ENCODE measurements at places on chromosomes 7 and 10.

- DNase-seq = no peak
Measured at GRCh38 chr7:4134631-4135030, 547.5 kb upstream of the FOXK1 start.

DNA sequence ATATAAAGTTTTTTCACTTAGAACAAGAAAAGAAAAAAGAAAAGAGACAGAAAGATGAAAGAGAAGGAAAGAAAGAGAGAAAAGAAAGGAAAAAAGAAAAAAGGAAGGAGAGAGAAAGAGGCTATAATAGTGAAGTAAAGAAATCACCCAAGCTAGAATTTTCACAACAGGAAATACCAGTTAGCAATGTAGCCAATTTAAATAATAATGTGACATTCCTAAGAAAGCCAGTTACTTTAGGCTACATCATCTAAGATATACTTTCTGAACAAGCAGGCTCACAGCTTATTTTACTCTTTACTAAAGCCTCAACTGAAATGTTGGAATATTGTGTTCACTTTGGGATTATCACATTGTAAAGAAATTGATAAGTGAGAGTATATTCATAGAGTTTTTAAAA, 53.6 kb downstream of the GPR37 start:
- no peak for DNase-seq

DNA sequence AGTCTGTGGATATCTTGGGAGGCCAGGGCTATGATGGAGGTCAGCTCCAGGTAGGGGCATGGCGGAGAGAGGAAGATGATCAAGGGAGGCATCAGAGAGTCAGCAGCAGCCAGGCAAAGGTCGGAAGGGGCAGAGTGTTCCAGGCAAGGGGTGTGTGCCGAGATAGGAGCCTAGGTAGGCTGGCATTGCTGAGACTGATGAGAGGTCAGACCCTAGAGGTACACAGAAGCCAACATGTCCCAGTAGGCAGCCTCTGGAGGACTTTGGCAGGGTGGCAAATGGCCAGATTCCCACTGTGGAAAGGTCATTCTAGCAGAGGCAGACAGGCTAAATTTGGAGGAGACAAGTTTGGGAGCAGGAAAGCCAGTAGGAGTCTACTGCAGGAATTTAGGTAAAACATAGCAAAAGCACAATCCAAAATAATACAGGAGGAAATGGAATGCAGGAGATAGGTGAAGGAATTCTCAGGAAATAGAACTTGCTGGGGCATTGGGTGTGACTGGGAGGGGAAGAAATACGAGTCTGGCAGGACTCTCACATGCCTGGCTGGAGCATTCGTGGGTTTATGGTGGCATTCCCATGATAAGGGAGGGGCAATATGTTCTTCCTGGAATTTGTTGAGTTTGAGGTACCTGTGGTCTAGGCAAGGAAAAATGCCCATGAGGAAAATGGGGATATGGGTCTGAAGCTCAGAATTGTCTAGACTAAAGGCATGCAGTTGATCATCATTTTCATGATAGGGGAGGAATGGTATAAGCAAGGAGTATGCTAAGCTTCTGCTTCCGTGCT, 25.7 kb downstream of the TMEM176A start:
- no peak for DNase-seq

GRCh38 chr10:17290226-17290625, 62.2 kb downstream of the VIM start:
- DNase-seq = no peak

DNA sequence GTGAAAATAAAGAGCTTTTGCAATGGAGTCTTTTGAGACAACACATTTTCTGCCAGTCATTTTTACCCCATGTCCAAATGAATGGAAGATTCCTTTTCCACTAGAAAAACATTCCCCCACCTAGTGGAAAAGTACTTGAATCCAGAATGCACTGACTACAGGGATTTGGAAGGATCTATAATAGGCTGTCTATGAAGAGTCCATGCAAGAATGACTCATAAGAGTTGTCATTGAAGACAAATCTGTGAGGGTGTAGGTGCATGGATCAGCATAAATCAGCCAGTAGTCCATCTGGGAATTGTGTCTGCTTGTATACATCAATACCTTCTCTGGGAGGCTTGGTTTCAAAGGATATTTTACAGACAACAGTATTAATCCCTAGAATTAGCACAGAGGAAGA, 32.5 kb upstream of the TRUB1 start:
- no peak for DNase-seq

DNA sequence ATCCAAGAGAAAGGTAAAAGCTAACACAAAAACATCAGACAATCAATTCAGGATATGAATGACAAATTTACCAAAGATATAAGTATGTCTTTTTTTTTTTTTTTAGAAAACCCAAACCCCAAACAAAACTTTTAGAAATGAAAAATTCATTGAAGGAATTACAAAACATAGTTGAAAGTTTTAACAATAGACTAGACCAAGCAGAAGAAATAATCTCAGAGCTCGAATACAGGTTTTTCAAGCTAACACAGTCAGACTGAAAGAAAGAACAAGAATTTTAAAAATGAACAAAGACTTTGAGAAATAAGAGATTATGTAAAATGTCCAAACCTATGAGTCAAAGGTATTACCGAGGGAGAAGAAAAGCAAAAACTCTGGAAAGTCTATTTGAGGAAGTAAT, 198.3 kb upstream of the SLC26A5 start:
- no peak for DNase-seq

GRCh38 chr10:77074104-77074624, 563.4 kb downstream of the KCNMA1 start:
- no peak for DNase-seq

DNA sequence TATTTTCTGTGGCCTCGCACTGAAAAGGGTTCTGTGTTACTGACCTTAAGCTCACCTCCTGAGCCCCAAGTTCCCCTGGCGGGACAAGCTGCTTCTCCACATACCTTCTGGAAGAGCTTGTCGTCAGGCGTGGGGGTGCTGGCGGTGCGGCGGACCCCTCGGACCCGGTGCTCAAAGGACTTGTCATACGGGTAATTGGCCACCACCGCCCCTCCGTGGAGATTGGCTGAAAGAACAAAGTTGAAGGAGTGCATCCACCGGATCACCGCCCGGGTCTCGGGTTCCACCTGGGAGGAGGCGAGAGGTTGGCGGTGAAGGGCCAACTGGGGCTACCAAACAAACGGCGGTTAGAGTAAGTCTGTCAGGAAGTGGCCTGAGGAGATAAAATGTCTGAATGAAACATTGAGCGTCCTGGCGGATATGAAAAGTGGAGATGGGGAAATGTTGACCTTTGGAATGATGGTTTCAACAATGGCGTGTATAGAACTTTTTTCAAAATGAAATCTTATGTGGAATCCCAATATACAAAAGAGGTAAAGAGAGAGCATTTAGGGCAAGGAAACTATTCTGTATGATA, 16.5 kb downstream of the CPN1 start:
- no peak for DNase-seq

- no peak for DNase-seq
Measured at GRCh38 chr7:157318015-157318706, 18.6 kb upstream of the DNAJB6 start.

DNA sequence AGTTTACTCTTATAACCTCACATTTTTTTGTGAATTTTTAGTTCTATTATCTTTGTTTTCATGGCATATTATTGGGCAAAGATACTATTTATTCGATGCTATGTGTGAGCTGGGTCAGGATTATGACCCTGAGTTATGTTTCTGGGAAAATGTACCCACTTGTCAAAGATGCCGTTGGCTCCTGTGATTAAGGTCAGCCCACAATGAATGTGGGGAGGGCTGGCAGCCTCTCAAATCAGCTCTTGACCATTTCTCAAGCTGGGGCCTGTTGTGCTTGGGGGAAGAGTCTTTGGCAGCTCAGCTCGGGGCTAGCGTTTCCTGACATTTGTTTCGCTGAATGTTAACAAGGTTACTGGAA, 97.5 kb downstream of the TCF7L2 start:
- no peak for DNase-seq

DNA sequence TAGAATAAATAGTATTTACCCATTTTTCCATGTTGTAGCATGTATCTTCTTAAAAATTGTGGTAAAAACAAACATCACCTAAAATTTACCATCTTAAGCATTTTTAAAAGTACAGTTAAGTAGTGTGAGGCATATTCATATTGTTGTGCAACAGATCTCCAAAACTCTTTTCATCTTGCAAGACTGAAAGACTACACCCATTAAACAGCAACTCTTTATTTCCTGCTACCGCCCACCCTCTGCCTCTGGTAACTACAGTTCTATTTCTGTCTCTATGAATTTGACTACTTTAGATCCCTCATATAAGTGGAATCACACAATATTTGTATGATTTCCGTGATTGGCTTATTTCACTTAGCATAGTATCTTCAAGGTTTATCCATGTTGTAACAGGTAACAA, 40.0 kb upstream of the AGBL3 start:
- DNase-seq = no peak

GRCh38 chr10:70590655-70591416, 11.7 kb downstream of the PRF1 start:
- no peak for DNase-seq

DNA sequence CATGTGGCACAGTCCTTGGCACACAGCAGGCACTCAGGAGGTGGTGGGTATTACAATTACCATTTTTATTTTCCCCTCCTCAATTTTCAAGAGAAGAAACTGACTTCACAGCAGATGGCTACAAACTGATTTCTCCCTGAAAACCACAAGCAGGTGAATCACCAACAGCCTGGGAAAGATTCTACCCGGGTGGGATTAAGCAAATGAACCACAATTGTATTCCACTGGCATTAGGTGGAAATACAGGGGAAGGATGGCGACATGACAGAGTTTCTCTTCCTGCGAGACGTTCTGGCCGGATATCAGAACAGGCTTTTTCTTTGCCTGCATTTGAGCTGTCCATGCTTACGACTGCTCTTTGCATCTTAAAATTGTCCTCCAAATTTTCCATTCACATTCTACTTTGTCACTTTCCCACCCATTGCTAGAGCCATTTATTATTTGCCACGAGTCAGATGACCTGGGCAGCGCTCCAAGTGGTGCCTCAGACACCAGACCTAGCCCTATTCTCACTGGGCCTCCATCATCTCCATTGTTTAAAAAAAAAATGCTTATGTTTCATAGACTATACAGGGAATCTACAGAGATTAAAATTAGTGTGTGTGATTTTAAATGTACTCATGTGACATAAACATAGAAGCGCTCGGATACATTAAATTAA, 4.6 kb downstream of the DENND11 start:
- no peak for DNase-seq

DNA sequence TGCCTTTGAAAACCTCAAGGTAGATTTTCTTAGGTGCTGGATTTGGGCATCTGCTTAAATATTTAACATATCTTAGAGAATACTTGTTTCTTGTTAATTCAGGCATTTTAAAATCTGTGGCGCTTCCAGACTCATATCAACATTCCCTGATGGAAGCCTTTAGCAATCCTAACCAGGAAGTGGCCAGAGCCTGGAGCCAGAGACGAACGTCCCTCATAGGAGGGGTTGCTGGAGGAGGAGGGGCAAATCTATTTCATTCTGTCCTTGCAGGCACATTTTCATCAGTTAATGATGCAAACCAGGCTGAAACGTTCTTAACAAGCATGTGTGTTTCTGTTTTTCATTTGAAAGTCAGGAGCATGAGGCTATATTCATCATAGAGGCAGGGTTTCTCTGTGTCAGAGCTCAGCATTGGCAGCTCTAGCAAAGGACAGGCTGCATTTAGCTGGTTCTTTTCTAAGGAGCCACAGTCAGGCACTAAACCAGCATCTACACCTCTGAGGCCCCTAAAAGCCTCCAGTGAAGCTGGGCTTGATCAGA, 17.8 kb upstream of the IFIT2 start:
- no peak for DNase-seq

DNA sequence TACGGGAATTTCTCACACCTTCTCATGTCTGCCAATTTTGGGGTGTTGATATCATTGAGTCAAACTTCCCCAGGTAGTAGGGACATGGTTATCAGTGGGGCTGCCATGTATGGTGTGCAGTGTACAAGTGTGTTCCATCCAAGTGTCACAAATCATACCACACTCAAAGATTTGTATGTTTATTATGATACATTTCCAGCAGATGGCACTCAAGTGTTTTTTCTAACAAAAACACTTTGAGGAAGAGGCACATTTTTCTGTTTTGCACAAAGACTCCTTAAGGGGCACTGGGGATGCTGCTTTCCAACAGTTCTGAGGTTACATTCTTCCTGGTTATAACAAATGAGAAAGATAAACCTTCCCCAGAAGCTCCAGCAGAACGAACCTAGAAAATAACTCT, 414.5 kb downstream of the REEP3 start:
- no peak for DNase-seq

DNA sequence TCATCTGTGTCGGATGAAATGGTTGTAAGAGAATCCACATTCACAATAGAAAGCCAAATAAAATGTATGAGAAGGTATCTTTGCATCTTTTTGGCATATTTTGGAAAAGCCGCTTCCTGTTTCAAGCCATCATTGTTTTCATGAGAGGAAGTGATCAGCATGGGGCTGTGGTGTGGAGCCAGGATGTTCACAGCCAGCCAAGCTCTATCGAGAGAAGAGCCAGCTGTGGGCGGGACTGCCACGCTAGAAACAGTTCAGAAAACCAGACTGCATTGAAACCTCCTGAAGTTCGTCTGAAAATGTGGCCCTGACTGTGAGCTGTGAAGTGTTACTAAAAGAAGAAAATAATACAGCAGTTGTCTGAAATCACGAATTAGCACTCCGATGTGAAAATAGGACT, 21.2 kb upstream of the NPS start:
- no peak for DNase-seq

- DNase-seq = no peak
Measured at GRCh38 chr10:71743866-71744265, 24.3 kb upstream of the C10orf105 start.

DNA sequence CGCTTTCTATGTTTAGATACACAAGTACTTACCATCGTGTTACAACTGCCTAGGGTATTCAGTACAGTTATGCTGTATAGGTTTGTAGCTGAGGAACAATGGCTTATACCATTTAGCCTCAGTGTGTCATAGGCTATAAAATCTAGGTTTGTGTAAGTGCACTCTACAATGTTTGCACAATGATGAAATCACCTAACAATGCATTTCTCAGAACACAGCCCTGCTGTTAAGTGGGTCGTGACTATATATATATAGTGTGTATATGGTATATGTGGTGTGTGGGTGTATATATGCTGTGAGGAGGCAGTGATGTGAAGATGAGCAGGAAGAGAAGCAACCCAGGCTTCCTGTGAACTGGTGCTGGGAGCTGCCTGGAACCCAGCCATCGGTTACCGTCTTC, 65.6 kb upstream of the MKI67 start:
- no peak for DNase-seq

- DNase-seq = no peak
Measured at GRCh38 chr7:1508277-1508758, 4.1 kb upstream of the INTS1 start.

DNA sequence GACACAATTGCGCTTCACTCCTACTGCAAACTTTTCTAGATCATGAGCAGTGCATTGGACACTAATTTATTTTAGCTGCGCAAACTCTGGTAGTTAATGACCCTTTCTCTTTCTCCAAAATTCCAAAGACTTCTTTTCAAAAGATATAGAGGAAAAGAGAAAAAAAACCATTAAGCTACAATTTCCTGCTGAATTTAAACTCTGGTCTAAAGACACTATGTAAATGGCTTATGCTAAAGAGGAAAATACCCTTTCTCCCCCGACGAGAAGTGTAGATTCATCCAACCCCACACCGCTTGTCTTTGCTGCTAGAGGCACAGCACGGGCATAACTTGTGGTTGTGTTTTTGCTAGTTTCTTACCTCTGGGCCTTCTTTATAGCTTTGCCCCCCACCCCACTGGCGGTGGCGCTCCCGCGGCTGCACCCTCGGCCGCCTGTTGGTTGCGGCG, 84.1 kb downstream of the SNX10 start:
- no peak for DNase-seq

- no peak for DNase-seq
Measured at GRCh38 chr7:101707587-101707986, 78.5 kb upstream of the MYL10 start.
